ENCODE measurements at places on chromosomes 1 and 21.
A peak's percentile ranks its signal among the peaks of the same experiment; 100 is the strongest.

DNA sequence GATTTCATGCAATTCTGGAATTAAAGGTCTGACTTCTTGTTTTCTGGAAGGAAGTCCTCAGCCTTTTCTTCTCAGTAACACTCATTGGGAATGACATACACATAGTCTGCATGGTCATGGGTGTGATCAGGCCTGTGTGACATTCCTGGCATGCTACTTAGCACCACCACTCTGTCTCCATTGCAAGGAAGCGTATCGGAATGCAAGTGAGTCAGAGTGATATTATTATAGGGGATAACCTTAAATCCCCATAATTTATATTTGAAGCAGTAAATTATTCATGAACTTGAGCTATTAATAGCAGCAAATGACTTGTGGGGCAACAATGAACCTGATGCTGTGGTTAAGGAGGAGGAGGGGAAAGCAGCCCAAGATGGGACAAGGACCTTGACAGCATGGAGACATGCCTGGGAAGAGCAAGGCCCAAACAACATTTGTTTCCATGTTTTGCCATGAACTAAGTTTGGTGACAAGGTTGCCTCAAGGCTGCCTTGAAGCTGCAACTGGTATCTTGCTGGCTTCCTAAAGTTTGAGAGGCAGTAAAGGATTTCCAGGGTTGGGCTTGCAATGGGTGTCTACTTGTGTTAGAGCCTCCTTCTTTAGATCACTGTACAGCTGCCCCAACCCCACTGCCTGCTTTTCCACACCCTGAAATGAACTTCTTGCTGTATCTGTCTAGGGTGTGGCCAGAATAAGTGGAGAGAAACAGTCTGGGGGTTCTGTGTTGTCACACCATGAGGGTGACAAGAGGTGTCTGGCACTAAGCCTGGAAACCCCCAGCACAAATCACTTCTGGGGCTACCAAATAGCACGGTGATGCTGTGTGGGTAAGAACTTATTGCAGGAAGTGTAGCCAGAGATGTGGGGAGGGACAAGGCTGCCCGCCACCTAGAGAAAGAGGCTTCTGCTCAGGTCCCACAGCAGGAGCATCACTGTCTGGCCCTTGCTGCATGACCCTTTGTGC lies 4.6 kb downstream of the MAB21L3 start:
- peak; percentile 76 for DNase-seq

- peak; percentile 73 for DNase-seq
Measured at GRCh38 chr1:54506594-54506993, 41.4 kb upstream of the ACOT11 start.

DNA sequence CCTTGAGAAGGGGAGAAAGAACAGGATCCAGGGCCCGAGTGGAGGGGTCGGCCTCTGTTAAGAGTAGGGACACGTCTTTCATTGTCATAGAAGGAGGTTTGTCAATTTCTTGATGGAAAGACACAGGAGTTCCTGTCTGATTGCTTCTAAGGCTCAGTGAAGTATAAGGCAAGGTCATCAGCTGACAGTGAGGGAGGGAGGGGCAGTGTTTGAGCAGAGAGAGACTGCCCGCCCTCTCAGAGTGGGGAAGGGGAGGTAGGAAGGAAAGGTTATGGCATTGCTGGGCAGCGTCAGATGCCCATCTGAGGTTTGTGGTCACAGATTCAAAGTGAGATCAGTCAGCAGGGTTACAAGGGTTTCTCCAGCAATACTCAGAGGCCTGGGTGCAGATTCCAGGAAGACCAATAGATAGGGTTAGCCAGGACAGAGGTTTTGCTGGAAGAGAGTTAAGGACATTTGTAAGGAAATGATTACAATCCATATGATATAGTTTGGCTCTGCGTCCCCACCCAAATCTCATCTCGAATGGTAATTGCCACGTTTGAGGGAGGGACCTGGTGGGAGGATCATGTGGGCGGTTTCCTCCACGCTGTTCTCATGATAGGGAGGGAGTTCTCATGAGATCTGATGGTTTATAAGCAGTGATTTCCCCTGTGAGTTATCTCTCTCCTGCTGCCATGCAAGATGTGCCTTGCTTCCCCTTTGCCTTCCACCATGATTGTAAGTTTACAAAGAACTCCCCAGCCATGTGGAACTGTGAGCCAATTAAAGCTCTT lies 127.2 kb upstream of the GJB5 start:
- DNase-seq, result no peak

DNA sequence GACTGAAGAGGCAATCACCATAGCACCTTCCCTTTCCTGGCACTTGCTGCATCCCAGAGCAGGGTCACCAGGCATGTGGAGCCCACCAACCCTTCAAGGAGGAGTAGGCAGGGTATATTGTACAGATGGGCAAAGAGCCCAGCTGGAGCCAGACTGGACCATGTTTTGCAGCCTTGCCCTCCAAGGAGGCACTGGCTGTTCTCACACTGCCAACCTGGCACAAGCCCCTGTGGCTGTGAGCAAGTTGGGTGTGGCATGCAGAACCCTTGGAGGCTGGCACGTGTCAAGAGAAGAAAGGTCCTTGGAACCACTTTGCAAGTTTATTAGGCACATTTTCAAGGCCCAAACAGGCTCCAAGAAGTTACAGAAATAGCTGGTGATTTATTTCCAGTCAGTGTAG lies 146.4 kb downstream of the FOXD2 start:
- no peak for DNase-seq

GRCh38 chr1:40270152-40270834 lies 12.3 kb downstream of the ZMPSTE24 start:
- DNase-seq, result peak; percentile 24

DNA sequence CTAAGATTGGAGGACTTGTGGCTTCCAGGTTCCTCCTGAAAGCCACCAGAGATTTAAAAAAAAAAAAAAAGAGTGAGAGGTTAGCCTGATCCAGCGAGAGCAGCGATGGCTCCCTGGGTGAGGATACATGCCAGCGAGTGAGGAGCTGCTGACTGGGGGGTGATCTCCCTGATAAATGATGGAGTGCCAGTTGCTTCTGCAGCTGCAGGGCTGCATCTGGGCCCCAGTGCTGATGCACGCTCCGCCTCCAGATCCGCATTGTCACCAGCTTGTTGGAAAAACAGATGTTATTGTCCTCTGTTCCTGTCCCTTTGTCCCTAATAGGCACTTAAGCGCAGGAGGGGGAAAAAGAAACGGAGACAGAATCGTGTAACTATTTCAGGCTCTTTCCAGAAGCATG lies 28.6 kb downstream of the UBIAD1 start:
- no peak for DNase-seq

- DNase-seq, result peak; percentile 16
Measured at GRCh38 chr1:44985747-44986359, 542 bp downstream of the EIF2B3 start.

GRCh38 chr1:18526436-18527275 lies 45.9 kb downstream of the KLHDC7A start:
- DNase-seq, result no peak

GRCh38 chr1:51792864-51793263 lies 85.7 kb downstream of the NRDC start:
- DNase-seq, result peak; percentile 33

DNA sequence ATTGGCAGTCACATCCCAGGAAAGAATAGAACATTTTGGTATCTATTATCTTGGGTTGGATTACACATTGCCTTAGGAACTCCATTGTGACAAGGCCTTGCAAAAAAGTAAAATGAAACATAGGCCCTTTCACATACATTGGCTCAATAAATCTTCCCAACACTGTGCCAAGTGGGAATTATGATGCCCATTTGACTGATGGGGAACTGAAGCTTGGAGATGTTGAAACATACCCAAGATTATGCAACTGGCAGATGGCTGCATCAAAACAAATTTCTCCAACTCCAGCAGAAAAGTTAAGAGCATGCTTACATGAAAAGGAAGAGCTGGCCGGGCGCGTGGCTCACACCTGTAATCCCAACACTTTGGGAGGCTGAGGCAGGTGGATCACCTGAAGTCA lies 26.9 kb downstream of the PLEKHO1 start:
- no peak for DNase-seq

- no peak for DNase-seq
Measured at GRCh38 chr1:181251001-181251712, 162.7 kb downstream of the IER5 start.

- peak; percentile 97 for DNase-seq
Measured at GRCh38 chr21:26170471-26171257, at the start of gene APP. Gene APP (minus strand): TSS chr21:26170770. CDS start chr21:26170620, 150 bp downstream.

DNA sequence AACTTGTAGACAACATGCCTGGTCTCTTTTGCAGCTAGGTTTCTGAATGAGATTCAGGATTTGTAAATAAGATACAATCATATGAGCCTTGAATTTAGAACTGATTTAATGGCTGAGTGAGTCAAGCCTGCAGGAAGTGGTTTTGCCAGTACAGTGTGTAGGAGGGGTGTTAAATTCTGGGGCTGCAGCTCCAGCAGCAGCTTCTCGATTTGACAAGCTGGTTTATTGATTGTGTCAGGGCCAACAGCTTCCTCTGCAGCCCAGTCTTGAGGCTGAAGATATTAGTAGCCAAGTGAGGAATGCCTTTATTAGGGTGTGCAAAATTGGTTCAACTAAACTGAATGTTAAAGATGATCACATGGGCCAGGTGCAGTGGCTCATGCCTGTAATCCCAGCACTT lies 11.5 kb upstream of the PLA2G5 start:
- peak; percentile 86 for DNase-seq

GRCh38 chr1:99768524-99769245 lies 2.2 kb upstream of the FRRS1 start:
- DNase-seq, result no peak

DNA sequence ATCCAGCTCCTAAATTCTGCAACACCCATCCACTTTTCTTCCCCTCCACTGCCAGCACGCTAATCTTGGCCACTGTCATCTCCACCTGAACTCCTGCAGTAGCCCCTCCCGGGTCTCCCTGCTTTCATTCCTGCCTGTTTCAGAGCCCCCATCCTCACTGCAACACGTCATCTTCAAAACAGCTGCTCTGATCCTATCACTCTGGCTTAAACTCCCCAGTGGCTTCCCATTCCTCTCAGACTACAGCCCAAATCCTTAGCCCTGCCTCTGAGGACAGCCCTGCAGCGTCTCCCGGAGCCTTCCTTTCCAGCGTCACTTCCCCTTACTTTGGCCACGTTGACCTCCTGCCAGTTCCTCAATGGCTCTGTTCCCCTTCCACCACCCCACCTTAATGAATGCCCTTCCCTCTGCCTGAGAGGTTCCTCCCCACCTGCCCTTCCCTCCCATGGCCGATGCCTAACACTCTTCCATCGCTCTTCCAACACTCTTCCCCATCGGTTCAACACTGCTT lies 22.9 kb upstream of the IFNAR2 start:
- DNase-seq, result no peak

DNA sequence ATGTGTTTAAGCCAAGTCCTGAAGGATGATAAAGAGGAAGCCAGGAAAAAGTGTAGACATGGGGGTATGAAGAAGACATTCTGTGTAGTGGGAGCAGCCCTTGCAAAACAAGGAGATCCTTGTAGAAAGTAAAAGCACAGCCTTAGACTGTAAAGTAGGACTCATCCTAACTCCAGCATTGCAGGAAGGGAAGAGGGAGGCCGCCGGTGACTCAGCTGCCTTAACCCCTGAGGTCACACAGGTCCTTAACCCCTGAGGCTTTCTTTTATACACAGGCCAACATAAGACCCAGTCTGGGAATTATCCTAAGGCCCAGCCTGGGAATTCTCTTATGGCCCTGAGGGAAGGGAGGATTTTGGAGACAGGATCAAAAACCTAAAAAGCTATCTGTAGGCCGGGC lies 18.0 kb downstream of the PGM1 start:
- DNase-seq, result no peak

DNA sequence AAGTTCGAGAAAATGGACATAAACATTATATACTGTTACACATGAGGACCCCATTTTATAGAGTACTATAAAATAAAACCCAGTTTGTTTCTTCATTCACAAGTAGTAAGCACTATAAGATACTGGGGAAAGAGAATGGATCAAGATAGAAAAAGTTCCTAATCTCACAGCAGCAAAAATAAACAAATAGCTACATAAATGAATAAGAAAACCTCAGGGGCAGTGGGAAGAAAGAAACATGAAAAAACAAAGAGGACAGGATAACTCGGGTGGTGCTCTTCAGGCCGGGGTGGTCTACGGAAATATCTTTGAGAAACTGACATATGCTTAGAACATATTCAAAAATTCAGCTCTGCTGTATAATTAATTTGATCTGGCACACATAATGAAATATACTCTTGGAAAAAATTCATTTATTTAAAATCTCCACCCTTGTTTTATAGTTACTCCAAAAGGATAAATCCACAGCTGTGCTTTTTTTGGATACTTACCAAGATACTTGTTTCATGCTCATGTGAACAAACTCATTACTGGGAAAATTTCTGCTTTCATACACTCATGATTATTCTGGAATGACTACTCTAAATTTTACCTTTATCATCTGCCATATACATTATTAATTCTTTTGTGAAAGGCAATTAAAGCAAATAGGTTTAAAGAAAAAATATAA lies 20.0 kb downstream of the CEP170 start:
- DNase-seq, result peak; percentile 21

GRCh38 chr1:97920832-97921571 lies at the start of gene DPYD:
Gene DPYD (minus strand): TSS chr1:97921034. CDS start chr1:97920922, 112 bp downstream.
- peak; percentile 95 for DNase-seq
